H9 (cell line): ENCODE measurements at places on chromosomes 5 and 9. TPM values are rescaled to one million over a fixed set of nuclear protein-coding genes. Genes with fewer than 3 reads are reported as not detected.

DNA sequence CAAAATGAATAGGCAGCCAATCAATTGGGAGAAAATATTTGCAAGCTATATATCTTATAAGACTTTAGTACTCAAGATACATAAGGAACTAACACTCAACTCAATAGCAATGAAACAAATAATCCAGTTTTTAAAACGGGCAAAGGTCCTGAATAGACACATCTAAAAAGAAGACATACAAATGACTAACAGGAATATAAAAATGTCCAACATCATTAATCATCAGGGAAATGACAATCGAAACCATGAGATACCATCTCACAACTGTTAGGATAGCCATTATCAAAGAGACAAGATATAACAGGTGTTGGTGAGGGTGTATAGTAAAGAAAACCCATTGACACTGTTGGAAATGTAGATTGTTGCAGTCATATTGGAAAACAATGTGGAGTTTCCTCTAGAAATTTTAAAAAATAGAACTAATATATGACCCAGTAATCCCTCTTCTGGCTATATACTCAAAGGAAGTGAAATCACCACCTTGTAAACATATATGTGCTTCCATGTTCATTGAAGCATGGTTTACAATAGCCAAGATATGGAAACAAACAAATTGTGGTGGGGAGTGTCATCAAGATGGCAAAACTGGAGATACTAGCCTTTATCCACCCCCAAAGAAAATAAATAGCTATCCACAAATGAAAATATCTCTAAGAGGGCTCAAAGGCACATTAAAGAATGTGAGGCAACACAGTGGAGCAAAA lies 13.9 kb upstream of the BTNL3 start:
- no peaks in the 10 kb centered on the region for H3K4me1 ChIP-seq
- no peak overlapping the region for H3K27ac ChIP-seq
- H3K27me3 ChIP-seq = no peaks in the 10 kb centered on the region
- H3K4me3 ChIP-seq = no peak overlapping the region

The ANXA2R gene
- 0.20 and 0.22 TPM in 2 replicates for total RNA-seq

The ARID3C gene
- not detected in 2 replicates for total RNA-seq

The MELK gene
- 40.1 and 43.6 TPM in 2 replicates for total RNA-seq

The SNX18 gene
- 17.2 and 17.6 TPM in 2 replicates for total RNA-seq

GRCh38 chr9:133725886-133726285 lies 12.3 kb downstream of the SARDH start:
- no peak overlapping the region for H3K4me3 ChIP-seq
- no peaks in the 10 kb centered on the region for H3K27me3 ChIP-seq
